Esophagus mucosa (tissue), 1 donor: ENCODE measurements at places on chromosomes 3 and 15.

- no peak for ATAC-seq
Measured at GRCh38 chr3:17063596-17063995, 178.8 kb downstream of the PLCL2 start.

GRCh38 chr3:195468391-195468776 lies 25.6 kb upstream of the ACAP2 start:
- ATAC-seq = no peak

DNA sequence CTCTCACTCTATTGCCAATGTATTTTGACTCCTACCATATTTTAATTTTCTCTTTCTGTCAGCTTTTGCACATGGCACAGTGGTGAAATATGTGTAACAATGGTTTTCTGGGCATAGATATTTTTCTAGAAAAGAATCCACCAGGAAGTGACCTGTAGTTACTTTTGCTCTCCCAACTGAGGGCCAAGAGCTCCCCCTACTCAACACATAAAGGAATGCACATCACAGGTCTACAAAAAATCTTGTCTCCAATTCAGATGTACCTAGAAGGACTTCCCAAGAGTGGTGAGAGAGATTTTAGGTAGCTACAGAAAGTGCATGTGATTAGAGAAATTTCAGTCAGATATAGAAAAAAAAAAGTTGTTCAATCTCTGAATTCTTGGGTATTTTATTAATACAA lies 15.6 kb downstream of the CPA3 start:
- no peak for ATAC-seq

- ATAC-seq = peak; percentile 84
Measured at GRCh38 chr15:52466134-52466701, 62.5 kb downstream of the MYO5A start.

DNA sequence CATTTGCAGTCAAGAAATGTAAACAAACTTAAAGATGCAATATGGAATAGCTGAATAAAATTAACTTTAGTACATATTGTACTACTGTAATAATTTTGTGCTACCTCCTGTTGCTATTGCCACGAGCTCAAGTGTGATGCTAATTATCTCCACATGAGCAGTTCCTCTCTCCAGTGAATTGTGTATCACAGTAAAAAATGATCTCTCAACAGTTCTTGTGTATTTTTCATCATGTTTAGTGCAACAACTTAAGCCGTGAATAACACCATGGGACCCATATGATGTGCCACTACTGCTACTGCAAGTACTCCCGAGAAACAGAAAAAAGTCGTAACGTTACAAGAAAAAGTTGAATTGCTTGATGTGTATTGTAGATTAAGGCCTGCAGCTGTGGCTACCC lies 12.4 kb downstream of the RIOX2 start:
- ATAC-seq = no peak

GRCh38 chr15:40242213-40242599 lies 3.3 kb downstream of the PAK6 start:
- no peak for ATAC-seq

DNA sequence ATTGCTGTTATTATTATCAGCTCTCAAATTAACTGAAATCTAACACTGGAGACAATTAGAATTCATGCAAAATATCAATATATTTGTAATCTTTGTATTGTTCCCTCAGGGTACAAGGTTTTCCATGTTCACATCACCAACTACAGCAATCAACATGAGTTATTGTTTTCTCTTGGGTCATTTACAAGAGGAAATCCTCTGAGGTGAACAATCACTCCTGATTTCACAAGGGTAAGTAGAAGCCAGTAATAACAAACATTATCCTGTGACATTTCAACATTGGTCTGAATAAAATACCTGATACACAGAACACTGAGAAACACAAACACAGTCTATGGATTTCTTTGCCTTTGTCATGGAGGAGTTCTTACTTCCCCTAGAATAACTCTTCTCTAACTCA lies 174.0 kb downstream of the SUCNR1 start:
- ATAC-seq = peak; percentile 29

DNA sequence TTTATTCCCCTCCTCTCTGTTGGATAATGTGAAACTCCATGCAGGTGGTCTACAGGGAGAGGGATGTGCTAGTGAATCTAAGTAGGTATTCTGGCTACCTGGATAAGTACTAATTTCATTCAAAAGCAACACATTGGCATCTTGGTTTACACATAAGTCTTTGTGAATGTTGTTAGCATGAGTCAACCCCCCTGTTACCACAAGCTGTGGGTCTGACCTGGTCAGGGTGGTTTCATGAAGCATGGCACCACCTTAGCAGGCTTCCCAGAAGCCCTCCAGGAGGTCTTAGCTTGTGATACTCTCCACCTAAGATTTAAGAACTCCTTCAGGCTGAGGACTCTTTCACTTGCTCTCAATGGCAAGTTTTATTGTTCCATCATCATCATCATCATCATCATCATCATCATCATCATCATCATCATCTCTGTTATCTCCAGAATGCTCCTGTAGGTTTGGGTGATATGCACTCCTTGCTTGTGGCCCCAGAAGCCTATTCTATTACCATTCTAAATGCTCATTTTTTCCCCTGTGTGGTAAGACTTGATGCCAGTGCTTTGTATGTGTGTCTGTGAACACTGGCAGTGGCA lies 62.8 kb downstream of the EPHB1 start:
- no peak for ATAC-seq
